Effector memory CD8-positive, alpha-beta T cell (primary cell): ENCODE measurements at places on chromosomes 11 and 22.

GRCh38 chr22:18078329-18079041 lies 695 bp downstream of the PEX26 start:
- peaks cover 55% of the 10 kb centered on the region for H3K36me3 ChIP-seq
- peak overlapping the region; percentile 97 for H3K4me3 ChIP-seq
- peaks cover 31% of the 10 kb centered on the region for H3K4me1 ChIP-seq
- peak overlapping the region; percentile 93 for H3K27ac ChIP-seq
- peak; percentile 10 for DNase-seq

GRCh38 chr11:34495724-34496377 lies 17.7 kb downstream of the ELF5 start:
- H3K4me3 ChIP-seq = no peak overlapping the region
- H3K27ac ChIP-seq = no peak overlapping the region
- H3K36me3 ChIP-seq = no peaks in the 10 kb centered on the region
- DNase-seq = no peak

- H3K27ac ChIP-seq = no peak overlapping the region
- DNase-seq = no peak
- no peak overlapping the region for H3K4me3 ChIP-seq
- peaks cover 27% of the 10 kb centered on the region for H3K27me3 ChIP-seq
- H3K36me3 ChIP-seq = no peaks in the 10 kb centered on the region
Measured at GRCh38 chr11:65744026-65744698, 23.6 kb upstream of the RNASEH2C start.

DNA sequence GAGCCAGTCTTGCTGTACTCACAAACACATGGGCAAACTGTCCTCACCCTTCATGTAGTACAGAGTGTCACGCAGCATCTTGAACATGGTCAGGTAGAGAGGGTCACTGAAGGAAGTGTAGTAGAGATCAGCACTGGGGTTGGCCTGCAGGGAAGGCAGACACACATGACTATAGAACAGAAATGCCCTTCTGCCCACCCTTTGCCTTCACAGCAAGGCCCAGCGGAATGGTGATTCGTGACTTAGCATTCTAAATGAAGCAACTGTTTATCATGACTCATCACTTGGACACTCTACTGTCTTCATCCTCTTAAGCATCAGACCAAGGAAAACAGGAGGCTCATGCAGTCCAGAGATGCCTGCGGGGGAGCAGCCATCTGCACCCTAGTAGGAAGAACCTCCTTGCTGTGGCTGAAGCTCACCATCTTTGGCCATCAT lies 33.4 kb downstream of the SERPIND1 start:
- no peak for DNase-seq
- no peak overlapping the region for H3K27ac ChIP-seq
- peaks cover 73% of the 10 kb centered on the region for H3K36me3 ChIP-seq

DNA sequence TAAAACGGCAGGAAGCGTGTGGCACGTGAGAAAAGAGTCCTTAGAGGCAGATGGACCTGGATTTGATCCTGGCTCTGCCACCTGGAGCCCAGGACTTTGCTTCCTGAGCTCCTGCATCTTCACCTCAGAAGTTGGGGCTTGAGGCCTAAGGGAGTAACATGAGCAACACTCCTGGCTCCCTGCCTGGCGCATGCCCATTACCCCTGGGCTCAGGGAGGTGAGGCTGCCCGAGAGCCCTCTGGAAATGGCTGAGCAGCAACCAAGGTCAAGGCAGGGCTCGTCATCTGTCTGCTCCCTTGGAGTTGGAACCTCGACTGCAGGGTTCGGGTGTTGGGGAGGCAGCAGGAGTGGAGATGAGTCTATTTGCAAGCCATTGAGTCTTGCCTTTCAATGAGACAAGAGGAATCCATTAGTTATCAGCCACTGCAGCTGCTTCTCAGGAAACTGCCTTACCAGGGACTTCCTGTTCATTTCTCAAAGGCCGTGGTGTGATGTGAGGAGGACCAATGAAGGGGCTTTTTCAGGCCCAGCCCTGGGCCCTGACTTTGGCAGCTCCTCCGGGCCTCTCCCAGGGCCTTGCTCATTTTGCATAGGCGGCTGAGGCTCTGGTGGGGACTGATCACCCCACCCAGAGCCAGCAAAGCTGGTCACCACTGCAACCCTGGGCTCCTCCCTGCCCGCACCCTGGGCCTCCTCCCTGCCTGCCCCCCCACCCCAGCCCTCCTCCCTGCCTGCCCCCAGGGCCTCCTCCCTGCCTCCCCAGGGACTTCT lies 6.4 kb downstream of the FADS2 start:
- H3K27ac ChIP-seq = peak overlapping the region; percentile 95
- peak overlapping the region; percentile 64 for H3K4me3 ChIP-seq
- DNase-seq = peak; percentile 49
- H3K27me3 ChIP-seq = no peaks in the 10 kb centered on the region

DNA sequence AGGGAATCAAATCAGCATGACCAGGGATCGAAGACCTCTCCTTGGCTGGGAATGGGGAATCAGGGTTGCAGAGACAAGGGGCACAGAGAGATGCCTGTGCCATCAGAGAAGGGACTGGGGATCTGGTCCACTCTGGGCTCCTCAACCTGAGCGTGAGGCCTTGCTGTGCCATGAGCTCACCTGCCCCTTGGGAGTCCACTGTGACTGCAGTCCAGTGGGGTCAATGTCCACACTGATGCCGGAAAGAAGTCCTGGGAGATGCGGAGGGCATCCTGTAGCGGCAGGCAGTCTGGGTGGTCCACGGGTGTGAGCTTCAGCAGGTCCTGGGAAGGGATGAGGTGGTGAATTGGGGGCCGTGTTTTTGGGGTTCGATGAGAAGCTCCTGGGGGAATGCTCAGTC lies 7.3 kb upstream of the RGL4 start:
- H3K4me3 ChIP-seq = no peak overlapping the region
- no peak for DNase-seq
- H3K27me3 ChIP-seq = no peaks in the 10 kb centered on the region
- H3K4me1 ChIP-seq = no peaks in the 10 kb centered on the region
- H3K36me3 ChIP-seq = peaks cover 5% of the 10 kb centered on the region
- peak overlapping the region; percentile 15 for H3K27ac ChIP-seq
